ENCODE measurements at places on chromosomes 11 and 22.

- DNase-seq: no peak
Observed at GRCh38 chr22:48893288-48894063, 934.2 kb downstream of the BRD1 start.

- no peak for DNase-seq
Observed at GRCh38 chr11:130449310-130449990, 1.0 kb downstream of the ADAMTS15 start.

DNA sequence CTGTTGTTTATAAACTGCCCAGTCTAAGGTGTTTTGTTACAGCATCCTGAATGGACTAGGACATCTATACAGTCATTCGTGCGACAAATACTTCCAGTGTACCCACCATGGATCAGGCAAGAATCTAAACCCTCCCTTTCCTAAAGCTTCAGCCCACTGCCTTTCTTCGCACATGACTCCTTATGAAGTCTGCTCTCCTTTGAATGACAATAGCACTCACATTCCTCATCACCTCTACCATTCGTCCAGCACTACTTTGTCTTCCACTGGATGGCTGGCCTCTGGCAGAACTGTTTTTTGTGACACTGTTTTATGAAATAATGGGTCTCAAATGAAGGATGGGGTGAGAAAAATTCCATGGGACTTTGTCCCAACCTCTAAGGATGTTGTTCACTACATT lies 89.8 kb upstream of the LIN7C start:
- DNase-seq: no peak

DNA sequence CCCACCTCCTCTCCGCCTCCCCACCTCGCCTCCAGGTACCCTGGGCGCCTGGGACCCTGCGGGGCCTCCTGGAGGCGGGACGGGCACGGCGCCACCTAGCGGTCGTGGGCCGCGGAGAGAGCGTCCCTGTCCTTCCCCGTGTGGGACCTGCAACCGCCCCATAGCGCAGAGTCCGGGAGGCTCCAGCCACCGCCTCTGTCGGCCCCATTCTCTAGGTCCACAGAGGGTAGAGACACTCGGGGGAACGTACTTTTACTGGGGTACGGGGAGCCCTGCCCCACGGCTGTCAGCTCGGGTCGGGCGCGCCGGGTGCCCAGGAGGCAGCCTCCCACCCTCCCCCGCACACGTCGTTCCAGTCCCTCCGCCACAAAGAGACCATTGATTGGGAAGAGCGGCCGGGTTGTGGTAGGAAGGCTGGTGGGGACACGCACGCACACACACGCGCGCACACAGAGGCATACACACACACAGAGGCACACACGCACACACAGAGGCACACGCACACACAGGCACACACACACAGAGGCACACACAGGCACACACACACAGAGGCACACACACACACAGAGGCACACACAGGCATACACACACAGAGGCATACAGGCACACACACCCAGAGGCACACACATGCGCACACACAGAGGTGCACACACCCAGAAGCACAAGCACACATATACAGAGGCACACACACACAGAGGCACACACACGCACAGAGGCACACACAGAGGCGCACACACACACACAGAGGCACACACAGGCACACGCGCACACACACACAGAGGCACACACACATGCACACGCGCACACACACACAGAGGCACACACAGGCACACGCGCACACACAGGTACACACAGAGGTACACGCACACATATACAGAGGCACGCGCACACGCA lies 12.6 kb upstream of the NECTIN1 start:
- DNase-seq: peak; percentile 35

- no peak for DNase-seq
Observed at GRCh38 chr22:42717197-42717928, 3.3 kb downstream of the A4GALT start.

DNA sequence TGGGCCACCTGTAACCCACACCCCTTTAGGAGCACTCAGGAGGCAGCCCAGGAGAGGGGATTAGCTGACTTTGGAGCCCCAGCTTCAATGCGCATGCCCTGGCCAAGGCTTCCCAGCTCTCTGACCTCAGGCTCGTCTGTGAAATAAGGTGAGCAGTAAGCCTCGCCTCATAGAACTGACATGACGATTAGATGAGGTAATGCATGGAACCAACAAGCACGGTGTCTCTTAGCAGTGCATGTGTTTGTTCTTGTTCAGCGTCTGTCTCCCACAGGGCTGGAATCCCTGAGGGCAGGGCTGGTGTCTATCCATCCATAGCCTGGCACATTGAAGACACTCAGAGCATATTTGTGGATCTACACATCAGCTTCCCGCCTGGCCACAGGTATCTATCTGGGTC lies 415.4 kb downstream of the MN1 start:
- DNase-seq: no peak

- DNase-seq: no peak
Observed at GRCh38 chr22:36638747-36639146, 64.8 kb downstream of the CACNG2 start.

GRCh38 chr22:22712666-22713365 lies 68.4 kb downstream of the GGTLC2 start:
- DNase-seq: no peak

- DNase-seq: no peak
Observed at GRCh38 chr11:8354622-8355415, 91.1 kb upstream of the LMO1 start.

DNA sequence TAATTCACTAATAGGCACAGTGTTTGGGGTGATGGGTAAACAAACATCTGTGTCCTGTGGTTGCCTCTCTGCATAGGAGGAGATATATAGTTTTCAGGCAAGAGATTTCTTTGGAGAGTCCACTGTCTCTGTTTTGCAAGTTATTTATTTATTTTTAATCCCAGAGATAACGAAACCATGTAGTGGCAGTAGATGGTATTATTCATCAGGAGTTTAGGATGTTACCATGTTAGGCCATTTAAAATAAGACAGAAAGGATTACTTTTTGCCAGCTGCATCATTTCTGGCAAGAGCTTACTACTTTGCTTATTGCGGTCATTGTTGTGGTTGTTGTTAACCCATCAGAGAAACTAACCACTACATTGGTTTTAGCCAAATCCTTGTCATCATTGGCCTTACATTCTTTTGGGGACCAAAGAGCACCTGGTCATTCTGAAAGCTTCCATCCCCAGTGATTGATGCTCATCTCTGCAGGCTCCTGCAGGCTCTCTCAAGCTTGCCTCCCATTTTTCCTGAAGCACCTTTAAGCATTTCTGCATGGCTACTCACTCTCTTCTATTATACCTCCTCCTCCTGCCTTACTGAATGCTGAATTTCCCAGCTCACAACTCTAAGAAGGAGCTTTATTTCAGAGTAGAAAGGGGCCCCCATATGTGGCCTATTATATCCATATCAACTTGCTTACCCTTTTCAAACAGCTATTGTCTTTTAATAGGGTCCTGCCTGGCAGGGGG lies 84.4 kb downstream of the CSTPP1 start:
- DNase-seq: no peak

All from activated naive CD4-positive, alpha-beta T cell (primary cell).